ENCODE measurements at places on chromosomes 6 and 20.

GRCh38 chr20:59650418-59650817 lies 46.1 kb downstream of the PHACTR3 start:
- DNase-seq: no peak

DNA sequence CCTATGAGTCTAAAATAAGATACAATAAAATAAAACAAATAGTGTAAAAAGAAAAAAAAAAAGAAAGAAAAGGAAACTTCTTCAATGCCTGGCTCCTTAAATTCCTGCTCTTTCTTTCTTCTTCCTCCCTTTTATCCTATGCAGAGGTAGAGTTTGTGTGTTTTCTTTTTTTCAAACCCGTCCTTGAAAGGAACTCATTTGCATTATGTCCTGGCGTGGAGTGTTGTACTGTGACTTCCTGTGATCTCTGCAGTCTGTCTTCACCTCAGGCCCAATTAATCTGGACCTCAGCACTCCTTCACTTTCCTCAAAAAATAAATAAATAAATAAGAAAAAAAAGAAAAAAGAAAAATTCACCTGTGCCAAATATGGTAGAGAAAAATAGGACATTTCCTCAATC lies 541.9 kb upstream of the SPTLC3 start:
- DNase-seq: no peak

- no peak for DNase-seq
These were observed 196.1 kb downstream of the LRFN2 start for GRCh38 chr6:40391086-40391485.

- DNase-seq: no peak
These were observed 209.9 kb downstream of the LRFN2 start for GRCh38 chr6:40377173-40377806.

DNA sequence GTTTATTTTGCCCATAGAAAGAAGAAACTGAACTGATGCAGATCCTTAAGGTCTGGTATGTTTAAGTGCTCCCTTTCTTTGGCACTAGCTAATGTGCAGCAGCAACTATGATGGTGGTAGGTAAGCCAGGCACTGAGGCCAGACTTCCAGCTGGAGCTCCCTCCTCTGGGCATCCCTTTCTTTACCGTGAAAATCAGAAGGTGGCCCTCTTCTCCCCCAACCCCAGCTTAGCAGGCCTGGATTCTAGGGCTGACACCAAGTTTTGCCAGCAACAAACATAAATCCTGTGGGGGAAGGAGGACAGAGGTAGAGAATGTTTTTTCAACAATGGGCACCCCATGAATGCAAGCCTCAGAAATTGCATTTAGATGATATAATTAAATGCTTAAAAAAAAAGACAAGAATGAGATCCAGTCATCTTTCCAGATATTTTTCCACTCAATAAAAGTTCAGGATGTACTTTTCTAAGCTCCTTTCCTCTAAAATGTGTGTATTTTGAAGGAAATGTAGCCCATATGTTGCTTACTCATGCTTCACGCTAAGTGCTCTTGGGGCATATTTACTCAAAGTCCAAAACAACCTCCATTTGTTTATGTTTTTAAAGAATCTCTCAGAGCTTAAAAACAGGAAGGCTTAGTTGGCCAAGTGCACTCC lies 123.9 kb upstream of the NXT1 start:
- no peak for DNase-seq

GRCh38 chr20:2814587-2815051 lies at the start of gene C20orf141:
Gene C20orf141, plus strand, starts transcription at chr20:2814987. Its CDS starts 198 bp downstream, at chr20:2815185.
- DNase-seq: no peak

DNA sequence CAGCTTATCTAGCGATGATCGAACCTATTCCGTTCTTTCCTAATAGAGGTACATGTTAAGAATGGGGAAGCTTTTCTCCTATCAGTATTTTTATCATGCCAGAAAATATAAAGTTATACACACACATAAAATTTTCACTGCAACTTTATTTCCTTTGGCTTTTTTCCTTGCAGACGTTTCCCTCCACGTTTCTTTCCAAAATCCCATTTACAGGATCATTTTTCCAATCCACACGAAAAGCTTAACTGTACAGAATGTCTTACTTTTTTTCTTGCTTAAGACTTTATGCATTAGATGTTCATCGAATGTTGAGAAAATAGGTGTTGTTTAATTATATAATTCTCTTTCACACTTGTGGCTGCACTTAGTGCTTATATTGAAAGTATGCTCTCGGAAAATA lies 62.9 kb upstream of the HDGFL1 start:
- DNase-seq: no peak

GRCh38 chr6:34346175-34347119 lies 46.0 kb downstream of the NUDT3 start:
- DNase-seq: peak; percentile 30

- peak; percentile 83 for DNase-seq
These were observed 49.7 kb upstream of the IL20RA start for GRCh38 chr6:137094411-137095008.

DNA sequence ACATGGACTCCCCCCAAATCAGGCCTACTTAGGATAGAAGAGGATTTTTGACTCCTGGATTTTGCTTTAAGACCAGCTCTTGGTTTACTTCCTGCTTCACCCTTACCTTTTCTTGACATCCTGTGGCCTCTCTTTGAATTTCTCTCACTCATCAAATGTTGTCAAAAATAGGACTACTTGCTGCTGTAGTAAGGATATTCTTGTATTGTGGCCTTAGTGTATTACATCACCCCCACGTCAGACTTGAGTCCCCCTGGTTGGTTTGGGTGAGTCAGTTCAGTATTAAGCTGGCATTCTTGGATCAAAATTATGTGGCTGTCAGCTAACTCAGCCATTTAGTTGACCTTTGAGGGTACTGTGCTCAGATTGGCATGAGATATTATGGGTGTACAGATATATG lies 1.1 kb downstream of the TPX2 start:
- DNase-seq: peak; percentile 43

- no peak for DNase-seq
These were observed 53.0 kb downstream of the CARMIL1 start for GRCh38 chr6:25332165-25332564.

GRCh38 chr20:44491635-44492395 lies 16.1 kb downstream of the TTPAL start:
- DNase-seq: no peak

- peak; percentile 66 for DNase-seq
These were observed 152.9 kb downstream of the SOD2 start for GRCh38 chr6:159540152-159540551.

GRCh38 chr6:21648475-21649050 lies 55.0 kb downstream of the SOX4 start:
- DNase-seq: peak; percentile 37

DNA sequence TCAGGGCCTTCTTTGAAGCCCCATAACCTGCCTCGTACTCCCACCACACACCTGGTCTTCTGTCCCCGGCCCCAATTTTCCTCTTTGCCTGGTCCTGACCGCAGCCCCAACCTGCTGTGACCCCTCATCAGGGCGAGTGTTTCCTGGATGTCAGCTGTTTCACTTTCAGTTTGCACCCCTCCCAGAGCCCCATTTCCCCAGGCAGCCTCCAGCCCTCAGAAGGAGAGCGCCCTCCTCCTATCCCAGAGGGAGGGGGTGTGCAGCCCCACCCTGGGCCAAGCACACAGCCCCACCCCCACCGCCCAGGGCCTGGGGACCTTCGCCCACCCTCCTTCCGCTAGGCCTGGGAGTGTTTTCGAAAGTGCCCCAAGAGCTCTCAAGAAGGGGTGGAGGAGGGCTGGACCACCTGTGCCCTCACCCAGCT lies 1.5 kb downstream of the BAK1 start:
- peak; percentile 43 for DNase-seq

GRCh38 chr20:45898285-45898684 lies 7.2 kb downstream of the CTSA start:
- DNase-seq: no peak

- DNase-seq: no peak
These were observed 729.8 kb downstream of the TBC1D32 start for GRCh38 chr6:120604510-120604909.

- DNase-seq: no peak
These were observed 6.6 kb upstream of the ULBP2 start for GRCh38 chr6:149935246-149935645.

- DNase-seq: no peak
These were observed 236.4 kb downstream of the FOXA2 start for GRCh38 chr20:22348010-22348409.

DNA sequence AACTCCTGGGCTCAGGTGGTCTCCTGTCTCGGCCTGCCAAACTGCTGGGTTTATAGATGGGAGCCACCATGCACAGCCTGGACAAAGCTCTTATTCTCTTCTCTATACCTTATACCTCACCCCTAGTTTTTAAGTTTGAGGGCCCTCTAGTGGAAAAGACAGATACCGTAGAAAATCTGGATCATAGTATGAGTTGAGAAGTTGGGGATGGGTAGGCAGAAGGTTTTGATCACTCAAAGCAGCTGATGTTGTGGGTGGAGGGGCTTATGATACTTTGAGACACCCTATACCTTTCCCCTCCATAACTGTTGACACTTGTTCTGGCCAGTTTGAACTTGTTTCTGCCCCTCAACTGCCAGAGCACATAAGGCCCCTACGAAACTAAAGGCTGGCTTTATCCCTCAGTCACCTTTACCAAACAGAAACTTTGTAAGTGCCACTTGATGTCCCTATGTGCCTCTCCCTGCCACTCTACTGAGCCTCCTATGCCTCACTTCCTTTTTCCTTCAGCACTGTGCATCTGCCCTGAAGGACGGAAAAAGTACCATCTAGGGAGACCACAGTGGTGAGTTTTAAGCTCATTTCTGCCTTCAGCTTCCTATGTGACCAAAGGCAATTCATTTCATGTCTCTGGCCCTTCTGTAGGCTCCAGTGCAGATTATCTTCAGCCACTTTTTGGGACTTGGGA lies 28.6 kb downstream of the RALY start:
- DNase-seq: peak; percentile 68

DNA sequence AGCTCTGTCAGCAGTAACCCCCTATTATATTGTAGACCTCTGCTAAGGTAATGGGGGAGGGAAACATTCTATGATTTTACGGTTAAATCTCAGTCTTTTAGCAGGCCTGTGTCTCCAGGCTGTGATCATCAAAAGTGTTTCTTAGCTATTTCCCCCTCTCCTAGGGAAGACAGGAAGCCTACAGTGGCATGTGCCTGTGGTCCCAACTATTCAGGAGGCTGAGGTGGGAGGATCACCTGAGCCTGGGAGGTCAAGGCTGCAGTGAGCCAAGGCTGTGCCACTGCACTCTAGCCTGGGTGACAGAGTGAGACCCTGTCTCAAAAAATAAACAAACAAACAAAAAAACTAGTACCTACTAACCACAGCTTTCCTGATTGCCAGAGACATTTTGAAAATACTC lies 67.9 kb downstream of the DNAAF9 start:
- DNase-seq: no peak

GRCh38 chr20:33233129-33233774 lies 2.5 kb upstream of the BPIFA1 start:
- DNase-seq: no peak

DNA sequence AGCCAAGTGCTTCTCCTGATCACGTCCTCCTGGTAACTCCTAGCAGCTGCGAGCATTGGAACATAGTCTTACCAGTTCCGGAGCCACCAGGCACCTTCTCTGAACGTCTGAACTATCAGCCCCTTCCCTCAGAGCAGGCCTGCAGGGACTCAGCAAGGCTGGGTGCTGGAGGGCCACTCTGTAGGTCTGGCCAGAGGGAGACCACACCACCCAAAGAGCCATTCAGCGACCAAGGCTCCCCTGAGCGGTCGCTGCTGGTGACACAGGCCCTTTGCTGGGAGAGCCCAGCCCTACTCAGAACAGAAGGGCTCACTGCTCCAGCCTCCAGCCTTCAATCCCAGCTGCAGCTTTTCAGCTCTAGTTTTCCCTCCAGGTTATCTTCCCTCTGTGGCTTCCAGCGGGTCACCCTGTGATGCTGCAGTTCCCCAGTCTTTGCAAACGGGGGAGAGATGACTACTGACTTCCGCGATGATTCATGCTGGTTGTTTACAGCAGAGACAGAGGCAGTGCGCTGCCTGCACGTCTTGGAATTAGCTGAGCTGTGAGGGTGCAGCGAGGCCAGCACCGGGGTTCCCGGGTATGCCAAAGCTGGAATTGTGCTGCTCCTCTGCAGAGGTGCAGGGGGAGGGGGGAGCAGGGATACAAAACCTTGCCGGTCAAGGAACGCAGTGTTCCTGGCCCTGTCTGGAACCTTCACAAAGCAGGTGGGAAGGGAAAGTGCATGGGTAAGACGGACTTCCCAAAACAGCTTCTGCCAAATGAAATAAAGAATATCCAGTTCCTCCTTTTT lies 161.4 kb downstream of the LY86 start:
- no peak for DNase-seq

GRCh38 chr6:162234631-162235030 lies 492.9 kb downstream of the PRKN start:
- DNase-seq: no peak

GRCh38 chr20:51354769-51355319 lies 187.7 kb downstream of the NFATC2 start:
- DNase-seq: no peak

DNA sequence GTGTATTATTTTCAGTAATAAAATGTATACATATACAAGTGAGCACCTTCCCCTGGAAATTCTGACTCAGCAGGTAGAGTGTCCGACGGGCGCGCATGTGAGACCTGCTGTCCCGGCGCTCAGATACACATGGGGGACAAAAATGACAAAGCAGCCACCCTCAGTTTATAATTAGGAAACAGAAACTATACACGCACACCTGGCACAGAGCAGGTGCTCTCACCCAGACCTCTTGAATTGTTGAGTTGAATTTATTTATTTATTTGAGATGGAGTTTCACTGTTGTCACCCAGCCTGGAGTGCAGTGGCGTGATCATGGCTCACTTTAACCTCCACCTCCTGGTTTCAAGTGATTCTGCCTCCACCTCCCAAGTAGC lies 180.4 kb downstream of the ZDHHC14 start:
- DNase-seq: peak; percentile 81

DNA sequence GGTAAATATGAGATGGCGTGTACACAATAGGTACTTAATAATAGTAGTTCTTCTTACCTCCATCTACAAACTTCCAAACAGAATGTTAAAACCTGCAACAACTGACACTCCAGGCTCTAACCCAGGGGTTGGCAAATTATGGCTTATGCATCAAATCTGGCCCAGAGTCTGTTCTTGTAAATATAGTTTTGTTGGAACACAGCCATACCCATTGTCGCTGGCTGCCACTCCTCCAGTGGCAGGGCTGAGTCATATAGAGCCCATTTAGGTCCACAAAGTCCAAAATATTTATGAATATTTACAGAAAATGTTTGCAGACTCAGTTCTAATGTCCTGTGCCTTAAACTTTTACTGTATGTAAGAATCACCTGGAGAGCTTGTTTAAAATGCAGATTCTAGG lies 69.9 kb upstream of the BTBD3 start:
- DNase-seq: no peak

- no peak for DNase-seq
These were observed 539.2 kb downstream of the GRIK2 start for GRCh38 chr6:101932704-101933103.

- no peak for DNase-seq
These were observed 72.4 kb upstream of the SLC22A23 start for GRCh38 chr6:3529232-3529631.

- DNase-seq: no peak
These were observed 4.6 kb downstream of the SLC29A1 start for GRCh38 chr6:44228031-44228430.

- no peak for DNase-seq
These were observed 121.7 kb downstream of the TNFRSF21 start for GRCh38 chr6:47187893-47188587.
